AG10803 (cell line): ENCODE measurements at places on chromosomes 7 and 10.

- DNase-seq = no peak
Observed at GRCh38 chr10:34850036-34850435, 34.9 kb upstream of the PARD3 start.

DNA sequence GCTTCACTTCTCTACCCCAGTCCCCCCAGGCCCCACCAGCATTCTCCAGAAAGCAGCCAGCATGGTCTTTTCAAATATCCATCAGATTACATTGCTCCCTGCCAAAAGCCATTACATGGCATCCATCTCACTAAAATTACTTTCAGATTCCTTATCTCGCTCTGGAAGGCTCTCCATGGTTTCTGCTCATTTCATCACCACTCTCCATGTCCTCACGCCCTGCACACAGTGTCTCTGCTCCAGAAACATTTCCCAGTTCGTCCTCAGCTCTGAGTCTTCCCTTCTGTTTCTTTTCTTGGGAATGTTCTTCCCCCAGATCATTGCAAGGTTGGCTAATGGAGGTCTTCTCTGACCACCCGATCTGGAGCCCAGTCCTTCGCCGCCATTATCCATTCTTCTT lies 499.1 kb downstream of the KCNMA1 start:
- no peak for DNase-seq

DNA sequence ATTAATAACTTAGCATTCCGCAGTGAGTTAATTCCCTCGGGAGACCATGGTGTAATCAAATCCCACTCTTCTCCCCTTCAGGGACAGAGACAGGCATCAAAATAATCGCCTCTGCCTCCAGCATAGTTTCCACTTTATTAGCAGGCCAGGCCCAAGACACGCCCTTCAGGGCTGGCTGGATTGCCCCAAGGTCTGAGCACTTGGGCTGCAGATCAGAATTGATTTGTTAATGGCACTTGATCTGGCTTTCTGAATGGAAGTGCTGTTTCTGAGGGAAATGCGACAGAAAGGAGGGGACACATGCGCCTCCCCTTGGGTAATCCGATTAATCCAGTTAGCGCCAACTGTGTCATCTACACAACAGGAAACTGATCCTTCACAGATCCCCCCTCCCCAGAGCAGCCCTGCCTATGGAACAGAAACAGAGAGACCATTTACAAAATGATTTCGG lies 15.6 kb downstream of the CHAT start:
- DNase-seq = no peak

DNA sequence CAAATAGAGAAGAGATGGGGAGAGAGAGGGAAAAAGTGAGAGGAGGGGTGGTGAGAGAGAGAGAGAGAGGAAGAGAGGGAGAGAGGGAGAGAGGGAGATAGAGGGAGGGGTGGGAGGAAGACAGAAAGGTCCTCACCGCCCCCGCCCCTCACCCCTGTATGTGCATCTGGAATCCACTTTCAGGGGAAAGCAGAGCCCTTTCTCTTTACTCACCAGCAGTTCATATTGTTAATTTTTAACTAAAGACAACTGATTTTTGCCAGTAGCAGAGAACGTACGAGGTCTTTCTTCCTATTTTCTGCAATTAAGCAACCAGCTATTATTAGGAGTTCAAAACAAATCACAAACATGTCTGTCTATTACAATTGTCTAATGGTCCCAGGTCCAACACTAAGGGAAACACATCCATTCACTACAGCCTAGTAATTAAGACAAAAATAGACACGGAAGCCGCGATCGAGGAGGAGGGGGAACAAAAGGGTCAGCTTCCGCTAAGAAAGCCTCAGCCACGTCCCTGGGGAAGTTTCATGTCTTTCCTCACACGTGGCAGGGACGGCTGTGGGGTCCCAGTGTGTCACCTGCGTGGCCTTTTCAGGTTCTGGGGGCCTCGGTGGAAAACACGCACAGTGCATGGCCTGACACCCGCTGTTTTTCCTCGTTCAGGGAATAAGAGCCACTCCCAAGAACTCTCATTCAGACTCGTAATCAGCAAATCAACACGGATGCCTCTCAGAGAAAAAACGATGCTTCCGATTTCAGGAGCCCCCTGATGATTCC lies 572.0 kb downstream of the PTPRN2 start:
- no peak for DNase-seq

DNA sequence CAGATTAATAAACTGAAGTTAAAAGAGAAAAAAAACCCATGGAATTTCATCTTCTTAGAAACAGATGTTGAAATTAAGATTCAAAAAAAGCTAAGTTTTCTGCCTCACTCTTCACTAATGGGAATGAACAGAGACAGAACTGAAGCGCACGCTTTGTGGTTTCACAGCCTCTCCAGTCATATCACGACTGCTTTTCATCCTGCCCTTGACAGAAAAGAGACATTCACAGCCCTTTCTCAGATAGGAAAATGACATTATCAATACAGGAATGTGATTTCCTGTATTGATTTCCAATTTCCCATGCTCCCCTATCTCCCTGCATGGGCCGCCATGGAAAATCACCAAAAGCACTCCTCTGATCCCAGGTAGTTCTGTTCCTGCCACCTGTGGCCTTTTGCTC lies 108.2 kb downstream of the PFKFB3 start:
- DNase-seq = no peak

DNA sequence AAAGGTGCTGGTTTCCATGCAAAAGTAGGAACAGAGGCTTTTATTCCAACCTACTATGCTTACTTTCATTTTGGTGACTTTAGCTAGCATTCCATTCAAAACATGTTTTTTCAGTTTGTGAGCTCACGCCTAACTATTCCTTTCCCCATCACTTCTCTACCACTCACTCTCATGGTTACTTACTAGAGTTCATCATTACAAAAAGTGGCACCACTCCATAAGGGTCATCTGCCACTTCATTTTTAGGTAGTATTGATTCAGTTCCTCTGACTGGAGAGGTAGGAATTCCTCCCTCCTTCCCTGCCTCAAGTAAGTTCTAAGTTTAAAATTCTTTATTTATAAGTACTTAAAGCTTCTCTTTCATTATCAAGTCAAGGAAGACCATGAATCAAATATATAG lies 543.1 kb downstream of the HTR7 start:
- no peak for DNase-seq

- no peak for DNase-seq
Observed at GRCh38 chr10:124325998-124326636, 92.6 kb downstream of the OAT start.

DNA sequence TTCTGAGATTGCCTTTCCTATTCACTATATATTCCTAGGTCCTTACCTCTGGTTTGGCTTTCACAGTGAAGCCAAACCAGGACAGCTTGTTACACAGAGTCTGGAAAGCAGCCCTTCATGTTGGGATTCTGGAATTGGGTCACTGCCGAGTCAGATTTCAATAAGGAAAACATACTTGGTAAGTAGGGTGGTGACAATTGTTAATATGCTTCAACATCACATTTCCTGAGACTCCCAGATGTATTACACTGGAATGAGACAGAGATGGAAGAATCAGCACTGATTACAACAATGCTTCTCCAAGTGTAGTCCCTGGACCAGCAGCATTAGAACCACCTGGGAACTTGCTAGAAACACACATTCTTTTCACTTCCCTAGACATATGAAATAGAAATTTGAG lies 268.9 kb upstream of the SEMA3C start:
- peak; percentile 35 for DNase-seq

- DNase-seq = no peak
Observed at GRCh38 chr10:119538632-119539358, 3.7 kb downstream of the RGS10 start.

- DNase-seq = peak; percentile 47
Observed at GRCh38 chr7:79182283-79182682, 271.2 kb downstream of the MAGI2 start.

- peak; percentile 75 for DNase-seq
Observed at GRCh38 chr7:74306730-74307469, 17.7 kb downstream of the CLIP2 start.

DNA sequence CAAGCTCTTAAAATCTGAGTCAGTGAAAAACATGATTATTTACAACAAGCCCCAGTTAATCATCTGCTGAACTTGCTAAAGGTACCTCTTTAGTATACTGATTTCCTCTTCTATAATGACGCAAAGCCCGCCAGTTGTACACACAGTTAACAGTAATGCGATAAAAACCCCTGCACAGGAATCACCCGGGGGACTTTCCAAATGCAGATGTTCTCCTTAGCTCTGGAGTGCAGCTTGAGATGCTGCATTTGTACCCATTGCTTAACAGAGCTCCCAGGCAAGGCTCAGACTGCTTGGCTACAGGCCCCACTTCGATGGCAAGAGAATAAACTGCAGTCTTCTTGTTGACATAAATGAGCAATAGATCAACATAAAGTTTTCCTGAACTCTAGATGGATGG lies 279.6 kb upstream of the HGF start:
- no peak for DNase-seq

GRCh38 chr7:151565541-151565940 lies 45.8 kb upstream of the RHEB start:
- peak; percentile 46 for DNase-seq

GRCh38 chr7:133696056-133696455 lies 431.1 kb upstream of the LRGUK start:
- DNase-seq = no peak

DNA sequence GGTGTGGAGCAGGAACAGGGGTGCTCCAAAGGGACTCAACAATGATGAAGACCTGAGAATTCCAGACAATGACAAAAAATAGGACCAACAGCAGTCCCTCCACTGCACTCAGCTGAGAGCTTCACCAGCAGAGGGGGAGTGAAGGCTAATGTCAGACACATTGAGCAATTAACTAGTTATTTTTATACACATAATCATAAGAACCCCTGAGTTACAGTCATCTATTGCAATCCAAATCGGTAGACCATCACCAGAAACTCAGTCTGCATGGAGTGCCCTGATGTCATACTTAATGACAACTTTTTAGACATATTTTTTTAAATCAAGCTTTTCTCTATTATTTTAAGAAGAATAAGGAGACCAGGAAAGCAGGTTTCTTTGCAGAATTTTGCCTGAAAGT lies 30.6 kb upstream of the IKZF1 start:
- no peak for DNase-seq
